ENCODE measurements at places on chromosomes 1 and 21.

DNA sequence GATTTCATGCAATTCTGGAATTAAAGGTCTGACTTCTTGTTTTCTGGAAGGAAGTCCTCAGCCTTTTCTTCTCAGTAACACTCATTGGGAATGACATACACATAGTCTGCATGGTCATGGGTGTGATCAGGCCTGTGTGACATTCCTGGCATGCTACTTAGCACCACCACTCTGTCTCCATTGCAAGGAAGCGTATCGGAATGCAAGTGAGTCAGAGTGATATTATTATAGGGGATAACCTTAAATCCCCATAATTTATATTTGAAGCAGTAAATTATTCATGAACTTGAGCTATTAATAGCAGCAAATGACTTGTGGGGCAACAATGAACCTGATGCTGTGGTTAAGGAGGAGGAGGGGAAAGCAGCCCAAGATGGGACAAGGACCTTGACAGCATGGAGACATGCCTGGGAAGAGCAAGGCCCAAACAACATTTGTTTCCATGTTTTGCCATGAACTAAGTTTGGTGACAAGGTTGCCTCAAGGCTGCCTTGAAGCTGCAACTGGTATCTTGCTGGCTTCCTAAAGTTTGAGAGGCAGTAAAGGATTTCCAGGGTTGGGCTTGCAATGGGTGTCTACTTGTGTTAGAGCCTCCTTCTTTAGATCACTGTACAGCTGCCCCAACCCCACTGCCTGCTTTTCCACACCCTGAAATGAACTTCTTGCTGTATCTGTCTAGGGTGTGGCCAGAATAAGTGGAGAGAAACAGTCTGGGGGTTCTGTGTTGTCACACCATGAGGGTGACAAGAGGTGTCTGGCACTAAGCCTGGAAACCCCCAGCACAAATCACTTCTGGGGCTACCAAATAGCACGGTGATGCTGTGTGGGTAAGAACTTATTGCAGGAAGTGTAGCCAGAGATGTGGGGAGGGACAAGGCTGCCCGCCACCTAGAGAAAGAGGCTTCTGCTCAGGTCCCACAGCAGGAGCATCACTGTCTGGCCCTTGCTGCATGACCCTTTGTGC, 4.6 kb downstream of the MAB21L3 start:
- DNase-seq, result no peak

- DNase-seq, result no peak
Observed at GRCh38 chr1:88779880-88780279, 95.8 kb downstream of the PKN2 start.

DNA sequence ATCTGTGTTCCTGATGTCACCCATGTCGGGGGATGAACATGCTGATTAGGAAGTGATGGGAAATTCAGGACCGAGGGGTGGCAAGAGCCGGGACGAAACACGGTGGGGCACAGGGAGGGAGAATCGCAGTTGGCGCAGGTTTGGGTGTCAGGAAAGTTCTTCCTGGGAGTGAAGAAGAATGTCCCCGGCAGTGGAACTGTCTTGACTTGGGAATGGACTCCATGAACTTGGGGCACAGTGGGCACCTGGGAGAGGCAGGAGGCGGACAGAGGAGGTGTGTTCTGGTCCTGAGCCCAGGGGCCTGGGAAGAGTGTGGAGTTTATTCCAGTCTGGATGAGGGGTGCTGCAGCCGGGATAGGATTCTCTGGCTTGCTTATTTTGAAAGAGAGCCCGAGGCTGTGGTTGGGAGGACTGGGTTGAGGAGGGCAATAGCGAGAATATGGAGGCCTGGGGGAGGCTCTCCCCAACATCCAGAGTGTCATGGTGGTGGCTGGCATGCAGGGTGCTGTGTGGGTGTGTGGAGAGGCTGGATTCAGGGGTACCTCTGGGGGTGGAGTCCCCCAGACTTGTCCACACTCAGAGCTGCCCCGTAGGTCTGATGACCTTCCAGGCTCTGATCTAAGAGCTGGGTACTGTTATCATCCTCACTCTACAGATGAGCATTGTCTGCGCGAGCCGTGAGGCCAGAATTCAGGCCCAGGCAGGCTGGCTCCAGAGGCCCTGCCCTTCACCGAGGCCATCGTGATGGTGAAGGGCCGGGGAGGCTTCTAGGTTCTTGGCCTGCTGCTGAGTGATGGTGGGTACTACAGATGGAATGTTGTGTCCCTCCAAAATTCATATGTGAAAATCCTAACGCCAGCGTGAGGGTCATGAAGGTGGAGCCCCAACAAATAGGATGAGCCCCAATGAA, 274.5 kb upstream of the C1orf174 start:
- DNase-seq, result no peak

GRCh38 chr1:35030756-35031446, 844 bp downstream of the ZMYM6 start:
- DNase-seq, result peak; percentile 26

DNA sequence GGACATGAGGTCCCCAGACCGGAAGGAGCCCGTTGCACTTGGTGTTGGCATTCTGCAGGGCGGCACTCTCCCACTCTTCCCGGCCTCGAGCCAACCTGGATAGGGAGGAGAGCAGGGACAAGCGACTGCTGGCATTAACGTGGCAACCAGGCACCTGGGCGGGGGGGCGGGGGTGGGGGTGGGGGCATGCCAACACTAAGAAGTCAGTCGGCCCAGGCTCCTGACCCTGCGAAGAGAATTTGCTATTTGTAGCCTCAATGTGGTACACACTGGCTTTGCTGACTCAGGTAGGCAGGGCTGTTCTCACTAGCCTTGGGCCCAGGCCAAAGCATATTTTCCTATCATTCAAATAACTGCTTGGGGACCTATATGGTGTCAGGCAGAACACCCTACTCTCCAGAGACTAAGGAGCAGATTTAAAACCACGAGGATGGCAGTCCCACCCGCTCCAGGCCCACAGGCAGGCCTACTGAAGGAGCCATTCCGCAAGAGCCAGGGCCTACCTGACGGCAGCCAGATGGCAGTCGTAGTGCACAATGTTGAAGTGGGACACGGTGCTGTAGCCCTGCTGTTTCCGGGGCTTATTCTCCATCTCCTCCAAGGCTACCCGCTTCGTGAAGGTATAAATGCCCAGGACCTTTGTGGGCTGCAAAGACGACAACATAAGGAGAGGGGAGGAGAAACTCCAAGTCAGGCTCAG, 123.7 kb downstream of the UBR4 start:
- DNase-seq, result no peak

DNA sequence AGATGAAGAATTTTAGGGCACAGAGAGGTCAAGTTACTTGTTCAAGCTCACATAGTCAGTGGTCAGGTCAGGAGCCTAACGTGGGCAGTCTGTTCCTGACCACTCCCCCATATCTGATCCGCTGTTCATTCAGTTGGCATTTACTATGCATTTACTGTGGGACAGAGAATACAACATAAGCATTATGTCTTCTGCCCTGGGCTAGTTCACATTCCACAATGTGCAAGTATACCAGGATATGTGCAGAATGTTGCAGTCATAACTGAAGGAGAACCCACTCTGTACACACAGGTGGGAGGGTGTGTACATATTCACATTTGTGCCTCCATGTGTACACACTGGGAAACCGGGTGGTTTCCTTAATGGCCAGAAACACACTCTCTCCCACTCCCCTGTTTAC, 309.6 kb downstream of the PRDM2 start:
- DNase-seq, result no peak

DNA sequence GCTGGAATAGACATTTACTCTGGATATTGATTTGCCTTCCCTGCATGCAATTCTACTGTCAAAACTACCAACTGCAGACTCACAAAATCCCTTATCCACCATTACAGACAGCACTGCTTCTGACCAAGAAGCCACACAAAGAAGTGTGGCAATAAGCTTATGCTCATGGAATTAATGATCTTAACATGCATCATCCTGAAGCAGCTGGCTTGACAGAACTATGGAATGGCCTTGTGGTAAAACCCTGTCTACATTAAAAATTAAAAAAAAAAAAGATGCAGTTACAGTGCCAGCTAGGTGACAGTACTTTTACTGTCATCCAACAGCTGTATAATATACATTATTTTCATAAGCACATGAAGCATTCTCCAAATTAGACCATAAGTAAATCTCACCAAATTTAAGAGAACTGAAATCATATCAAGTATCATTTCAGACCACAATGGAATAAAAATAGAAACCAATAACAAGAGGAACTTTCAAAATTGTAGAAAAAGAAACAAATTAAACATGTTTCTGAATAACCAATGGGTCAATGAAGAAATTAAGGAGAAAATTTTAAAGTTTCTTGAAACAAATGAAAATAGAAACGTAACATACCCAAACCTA, 70.7 kb downstream of the SCMH1 start:
- no peak for DNase-seq

- DNase-seq, result no peak
Observed at GRCh38 chr1:208527156-208527555, 283.0 kb upstream of the PLXNA2 start.

DNA sequence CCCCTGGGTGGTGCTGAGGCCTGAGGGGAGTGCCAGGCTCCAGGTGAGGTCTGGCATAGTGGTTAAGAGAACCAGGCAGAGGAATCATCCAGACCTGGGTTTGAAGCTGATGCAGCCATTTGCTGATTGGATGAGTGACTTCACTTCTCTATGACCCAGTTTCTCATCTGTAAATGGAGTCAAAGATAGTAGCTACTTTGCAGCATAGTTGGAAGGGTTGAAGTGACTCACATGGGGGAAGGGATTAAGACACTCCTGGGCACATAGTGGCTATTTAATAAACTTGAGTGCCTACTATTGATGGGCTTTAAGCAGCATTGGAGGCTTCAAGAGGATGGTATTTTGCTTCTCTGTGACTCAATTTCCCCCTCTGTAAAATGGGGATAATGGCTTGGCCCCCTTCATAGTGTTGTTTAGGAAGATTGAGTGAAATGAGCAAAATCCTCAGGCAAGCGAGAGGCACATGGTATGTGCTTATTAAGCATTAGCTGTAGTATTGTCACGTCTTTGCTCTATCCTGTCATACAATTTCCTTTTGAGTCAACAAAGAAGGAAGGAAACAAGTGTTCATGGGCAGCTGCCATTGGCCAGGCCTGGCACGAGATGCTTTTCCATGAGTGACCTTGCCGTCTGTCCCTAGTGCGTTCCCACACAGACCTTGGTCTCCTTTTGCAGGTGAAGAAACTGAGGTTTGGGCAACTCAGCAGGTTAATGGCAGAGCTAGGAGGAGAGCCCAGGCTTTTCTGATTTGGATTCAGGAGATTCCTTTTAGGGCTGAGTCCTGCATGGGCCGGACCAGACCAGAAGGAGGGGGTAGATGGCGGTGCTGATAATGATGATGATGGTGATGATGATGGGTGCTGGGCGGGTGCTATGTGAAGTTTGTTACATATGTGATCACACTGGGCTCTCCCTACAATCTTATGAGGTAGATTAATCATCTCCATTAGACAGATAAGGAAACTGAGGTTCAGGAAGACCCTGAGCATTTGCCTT, 131.1 kb upstream of the WNT4 start:
- no peak for DNase-seq

GRCh38 chr1:1117469-1117831, 1.6 kb upstream of the C1orf159 start:
- no peak for DNase-seq

DNA sequence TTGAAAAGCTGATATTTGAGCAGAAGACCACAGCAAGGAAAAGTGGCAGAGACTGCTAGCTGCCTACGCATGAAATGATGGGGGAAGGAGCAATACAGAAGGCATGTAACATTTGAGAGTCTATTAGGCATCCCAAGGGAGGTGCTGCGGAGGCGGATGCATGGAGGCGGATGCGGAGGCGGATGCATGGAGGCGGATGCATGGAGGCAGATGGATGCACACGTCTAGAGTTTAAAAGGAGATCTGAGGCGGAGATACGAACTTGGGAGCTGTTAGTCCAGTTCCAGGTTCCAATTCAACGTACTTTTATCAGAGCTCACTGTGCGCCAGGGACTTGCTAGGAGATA, 744 bp upstream of the DDX20 start:
- DNase-seq, result peak; percentile 20

DNA sequence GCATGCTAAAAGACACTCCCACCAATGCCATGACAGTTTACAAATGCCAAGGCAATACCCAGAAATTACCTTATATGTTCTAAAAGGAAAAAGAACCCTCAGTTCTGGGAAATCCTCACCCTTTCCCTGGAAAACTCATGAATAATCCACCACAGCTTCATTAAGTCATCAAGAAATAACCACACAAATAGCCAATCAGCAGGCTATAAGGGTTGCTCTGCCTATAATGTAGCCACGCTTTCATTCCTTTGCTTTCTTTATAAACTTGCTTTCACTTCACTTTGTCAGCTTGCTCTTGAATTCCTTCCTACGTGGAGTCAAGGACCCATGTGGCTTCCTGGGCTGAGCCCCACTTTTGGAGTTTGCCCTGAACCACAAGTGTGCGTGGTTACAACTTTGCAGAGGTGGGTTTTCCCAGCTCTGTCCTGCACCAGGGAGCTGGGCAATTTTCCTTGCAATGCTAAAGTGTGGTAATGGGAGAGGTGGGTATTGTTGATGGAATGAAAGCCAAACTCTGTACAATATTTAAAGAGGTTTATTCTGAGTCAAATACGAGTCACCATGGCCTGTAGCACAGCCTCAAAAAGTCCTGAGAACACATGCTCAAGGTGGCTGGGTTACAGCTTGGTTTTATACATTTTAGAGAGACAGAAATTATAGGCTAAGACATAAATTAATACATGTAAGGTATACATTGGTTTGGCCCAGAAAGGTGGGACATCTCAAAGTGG, 42.2 kb upstream of the COG2 start:
- no peak for DNase-seq

- DNase-seq, result no peak
Observed at GRCh38 chr21:45316871-45317397, 29.2 kb upstream of the POFUT2 start.

DNA sequence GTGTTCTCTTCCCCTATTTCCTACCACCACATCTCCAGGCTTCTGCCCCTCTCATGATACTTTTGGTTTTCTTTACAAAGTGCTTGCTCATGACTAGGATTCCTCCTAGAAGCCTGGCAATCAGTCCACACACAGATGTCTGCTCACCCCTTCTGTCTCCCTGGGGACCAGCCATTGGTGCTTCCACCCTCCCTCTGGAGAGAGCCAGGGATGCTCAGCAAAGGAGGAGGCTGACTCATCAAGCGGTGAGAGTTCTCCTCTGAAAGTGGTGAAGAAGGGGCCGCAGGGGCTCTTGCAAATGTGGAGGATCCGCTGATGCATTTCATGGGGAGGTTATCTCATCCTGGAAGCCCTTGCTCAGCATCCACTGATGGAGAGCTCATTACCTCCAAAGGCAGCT, 14.5 kb downstream of the NT5C1A start:
- no peak for DNase-seq

GRCh38 chr1:6007318-6008083, 15.3 kb upstream of the NPHP4 start:
- no peak for DNase-seq

- no peak for DNase-seq
Observed at GRCh38 chr1:231157311-231157710, 4.5 kb upstream of the TRIM67 start.

GRCh38 chr1:201059401-201059800, 35.9 kb upstream of the KIF21B start:
- DNase-seq, result no peak

- no peak for DNase-seq
Observed at GRCh38 chr1:60655679-60656355, 426.5 kb upstream of the NFIA start.

DNA sequence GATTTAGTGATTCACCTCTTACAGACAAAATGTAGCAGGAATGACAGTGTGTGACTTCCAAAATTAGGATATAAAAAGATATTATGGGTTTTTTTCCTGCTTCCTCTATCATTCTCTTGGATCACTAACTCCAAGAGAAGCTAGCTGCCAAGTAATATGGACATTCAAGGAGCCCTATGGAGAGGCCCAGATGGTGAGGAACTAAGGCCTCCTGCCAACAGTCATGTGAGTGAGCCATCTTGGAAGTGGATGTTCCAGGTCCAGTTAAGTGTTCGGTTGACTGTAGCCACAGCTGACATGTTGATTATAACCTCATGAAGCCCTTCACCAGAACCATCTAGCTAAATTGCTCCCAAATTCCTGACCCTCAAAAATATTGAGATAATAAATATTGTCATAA, 38.8 kb downstream of the CD160 start:
- no peak for DNase-seq

All from CD4-positive, alpha-beta T cell treated with Interleukin-15 for 1 hour (primary cell).